ENCODE measurements at places on chromosomes 6 and 20. TPM values are rescaled to one million over a fixed set of nuclear protein-coding genes. Genes with fewer than 3 reads are reported as not detected.

Gene BCAS4
- 19.8 TPM for total RNA-seq

Gene TGM2
- total RNA-seq, result 265 TPM

Gene DYNLT2
- total RNA-seq, result 0.63 TPM

DNA sequence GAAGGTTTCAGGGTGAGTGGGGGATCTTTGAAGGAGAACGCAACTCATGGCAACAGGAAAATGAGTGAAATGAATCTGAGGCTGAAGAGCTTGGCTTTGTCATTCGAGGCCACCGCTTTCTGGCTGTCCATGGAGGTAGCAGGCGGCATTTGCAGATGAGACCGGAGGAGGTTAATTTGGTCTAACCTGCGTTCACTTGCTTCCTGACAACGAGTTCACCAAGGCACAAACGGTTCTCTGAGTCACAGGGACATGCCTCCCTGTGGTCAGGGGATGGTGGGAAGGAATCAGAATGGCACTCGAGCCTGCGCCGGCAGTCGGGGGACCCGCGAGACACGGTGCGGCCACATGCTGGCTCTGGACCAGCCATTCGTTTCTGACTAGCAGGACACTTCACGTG, 75.0 kb downstream of the IRF4 start:
- H3K4me3 ChIP-seq, result no peak overlapping the region
- no peaks in the 10 kb centered on the region for H3K4me1 ChIP-seq
- H3K36me3 ChIP-seq, result no peaks in the 10 kb centered on the region
- H3K27ac ChIP-seq, result no peak overlapping the region

Gene CNR1
- total RNA-seq, result not detected

GRCh38 chr6:2958331-2958711, 13.0 kb downstream of the SERPINB6 start:
- peaks cover 1% of the 10 kb centered on the region for H3K36me3 ChIP-seq
- no peak overlapping the region for H3K4me3 ChIP-seq
- DNase-seq, result no peak

Gene ADAM33
- total RNA-seq, result 87.9 TPM

Gene CLVS2
- not detected for total RNA-seq

- peaks cover 4% of the 10 kb centered on the region for H3K27me3 ChIP-seq
- no peak for DNase-seq
- no peak overlapping the region for H3K4me3 ChIP-seq
- no peaks in the 10 kb centered on the region for H3K4me1 ChIP-seq
These were observed 24.1 kb upstream of the SALL4 start for GRCh38 chr20:51826372-51826771.

DNA sequence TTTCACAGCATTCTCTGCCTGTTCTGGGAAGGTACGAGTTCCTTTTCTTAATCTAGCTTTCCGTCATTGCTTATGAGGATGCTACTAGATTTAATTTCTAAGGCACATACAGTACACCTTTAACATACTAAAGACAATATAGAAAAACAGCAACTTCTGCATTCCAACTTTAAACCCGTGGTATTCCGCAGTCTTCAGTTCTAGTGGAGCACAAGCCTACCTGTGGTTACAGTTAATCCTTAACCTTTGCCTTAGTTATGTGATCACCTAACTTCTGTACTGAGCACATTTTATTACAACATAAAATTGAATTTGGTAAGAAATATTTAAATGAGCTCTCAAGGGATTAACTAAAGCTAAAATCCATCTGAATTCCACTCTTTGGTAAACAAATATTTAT, 289.5 kb downstream of the BTBD9 start:
- DNase-seq, result no peak
- H3K27me3 ChIP-seq, result no peaks in the 10 kb centered on the region
- H3K36me3 ChIP-seq, result no peaks in the 10 kb centered on the region
- no peak overlapping the region for H3K4me3 ChIP-seq
- H3K4me1 ChIP-seq, result peaks cover 89% of the 10 kb centered on the region

Gene KCNS1
- total RNA-seq, result 0.73 TPM

Gene SAMD10
- total RNA-seq, result 1.5 TPM

GRCh38 chr6:26032340-26033084, 54.7 kb upstream of the HFE start:
- DNase-seq, result no peak
- H3K27ac ChIP-seq, result peak overlapping the region; percentile 92
- H3K4me3 ChIP-seq, result peak overlapping the region; percentile 86
- H3K27me3 ChIP-seq, result peaks cover 16% of the 10 kb centered on the region
- no peaks in the 10 kb centered on the region for H3K36me3 ChIP-seq

GRCh38 chr6:47890326-47890875, 108.6 kb downstream of the OPN5 start:
- DNase-seq, result no peak
- H3K4me1 ChIP-seq, result no peaks in the 10 kb centered on the region
- no peaks in the 10 kb centered on the region for H3K36me3 ChIP-seq
- no peaks in the 10 kb centered on the region for H3K27me3 ChIP-seq
- H3K27ac ChIP-seq, result no peak overlapping the region

GRCh38 chr6:133512410-133513016, 271.4 kb downstream of the EYA4 start:
- peaks cover 3% of the 10 kb centered on the region for H3K27me3 ChIP-seq
- DNase-seq, result peak; percentile 36
- H3K4me3 ChIP-seq, result no peak overlapping the region

DNA sequence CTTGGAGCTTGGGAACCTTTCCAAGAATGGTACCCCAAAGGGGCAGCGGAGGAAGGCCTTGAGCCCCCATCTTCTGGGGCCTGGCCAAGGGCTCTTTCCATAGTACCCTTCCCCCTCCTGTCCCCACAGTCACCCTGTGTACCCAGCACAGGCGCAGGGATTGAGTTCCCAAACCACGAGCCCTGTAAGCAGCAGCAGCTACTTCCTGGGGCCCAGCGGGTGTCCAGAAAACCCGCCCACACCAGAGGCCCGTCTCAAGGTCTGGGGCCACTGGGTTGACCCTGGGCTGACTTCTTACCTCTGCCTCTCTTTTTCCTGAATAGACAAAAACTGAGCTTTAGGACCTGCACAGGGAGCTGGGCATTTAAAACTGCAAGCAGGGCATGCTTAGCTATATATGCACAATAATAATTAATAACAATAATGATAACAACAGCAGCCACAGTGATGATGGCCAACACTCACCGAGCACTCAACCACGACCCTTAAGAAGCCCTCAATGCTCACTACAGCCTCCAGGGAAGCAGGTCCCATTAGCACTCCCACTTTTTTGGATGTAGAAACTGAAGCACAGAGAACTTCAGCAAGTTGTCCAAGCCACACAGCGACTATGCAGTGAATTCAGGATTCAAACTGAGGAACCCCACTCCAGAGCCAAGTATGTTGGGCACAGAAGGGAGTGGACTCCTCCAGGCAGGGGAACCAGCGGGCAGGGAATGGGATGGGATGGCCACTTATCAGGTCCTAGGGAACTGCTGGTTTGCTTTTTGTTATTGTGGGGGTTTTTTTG, 14.5 kb downstream of the NOL4L start:
- H3K36me3 ChIP-seq, result no peaks in the 10 kb centered on the region
- DNase-seq, result no peak
- H3K27ac ChIP-seq, result no peak overlapping the region
- H3K27me3 ChIP-seq, result peaks cover 8% of the 10 kb centered on the region

GRCh38 chr20:49935746-49936152, 448 bp upstream of the RNF114 start:
- no peak for DNase-seq
- H3K4me1 ChIP-seq, result peaks cover 33% of the 10 kb centered on the region
- peaks cover 2% of the 10 kb centered on the region for H3K27me3 ChIP-seq
- H3K4me3 ChIP-seq, result peak overlapping the region; percentile 99

GRCh38 chr20:58707770-58708169, 15.2 kb downstream of the NPEPL1 start:
- H3K4me1 ChIP-seq, result no peaks in the 10 kb centered on the region
- H3K27ac ChIP-seq, result no peak overlapping the region
- no peak overlapping the region for H3K4me3 ChIP-seq
- no peaks in the 10 kb centered on the region for H3K27me3 ChIP-seq
- H3K36me3 ChIP-seq, result peaks cover 15% of the 10 kb centered on the region

GRCh38 chr6:162343198-162343935, 384.2 kb downstream of the PRKN start:
- no peak overlapping the region for H3K4me3 ChIP-seq
- no peaks in the 10 kb centered on the region for H3K36me3 ChIP-seq
- H3K27ac ChIP-seq, result no peak overlapping the region
- H3K27me3 ChIP-seq, result no peaks in the 10 kb centered on the region
- H3K4me1 ChIP-seq, result no peaks in the 10 kb centered on the region

DNA sequence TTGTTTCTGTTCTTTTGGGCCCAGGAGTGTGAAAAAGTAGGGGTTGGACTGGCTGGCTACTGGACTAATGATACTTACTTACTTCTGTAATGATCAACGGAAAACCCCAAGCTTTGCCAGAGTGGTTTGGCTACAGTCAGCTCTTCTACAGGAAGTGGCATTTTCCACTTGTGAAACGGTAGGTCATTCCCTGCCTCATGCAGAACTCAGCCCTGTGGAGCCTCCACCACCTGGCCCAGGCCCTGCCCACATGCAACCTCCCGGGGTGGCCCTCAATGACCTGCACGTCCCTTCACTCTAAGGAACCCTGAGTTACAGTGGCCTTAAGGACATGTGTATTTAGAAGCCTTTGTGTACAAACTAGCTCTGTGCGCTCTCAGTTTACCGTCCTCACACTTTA, 140.4 kb downstream of the DTNBP1 start:
- peaks cover 3% of the 10 kb centered on the region for H3K4me1 ChIP-seq
- no peak for DNase-seq
- H3K27ac ChIP-seq, result no peak overlapping the region

Gene SMIM26
- total RNA-seq, result 69.5 TPM

DNA sequence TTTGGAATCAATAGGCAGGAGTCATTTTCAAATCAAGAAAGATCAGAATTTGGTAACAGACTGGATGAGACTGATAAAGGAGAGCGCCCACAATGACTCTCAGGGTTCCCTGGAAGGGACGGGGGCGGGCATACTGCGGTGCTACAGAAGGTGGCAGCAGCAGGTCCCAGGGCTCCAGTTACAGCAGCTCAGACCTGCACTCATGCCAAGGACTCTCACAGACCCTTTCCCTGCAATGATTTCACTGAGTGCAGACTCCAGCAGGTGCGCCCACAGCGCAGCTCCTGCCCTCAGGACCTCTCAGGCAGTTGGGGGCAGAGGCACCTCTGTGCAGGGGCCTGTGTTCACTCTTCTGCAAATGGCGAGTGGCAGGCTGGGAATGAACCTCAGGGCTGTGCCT, 359.8 kb downstream of the ZFAND3 start:
- H3K36me3 ChIP-seq, result no peaks in the 10 kb centered on the region
- H3K4me1 ChIP-seq, result no peaks in the 10 kb centered on the region
- no peak overlapping the region for H3K27ac ChIP-seq
- peaks cover 3% of the 10 kb centered on the region for H3K27me3 ChIP-seq
- H3K4me3 ChIP-seq, result no peak overlapping the region

DNA sequence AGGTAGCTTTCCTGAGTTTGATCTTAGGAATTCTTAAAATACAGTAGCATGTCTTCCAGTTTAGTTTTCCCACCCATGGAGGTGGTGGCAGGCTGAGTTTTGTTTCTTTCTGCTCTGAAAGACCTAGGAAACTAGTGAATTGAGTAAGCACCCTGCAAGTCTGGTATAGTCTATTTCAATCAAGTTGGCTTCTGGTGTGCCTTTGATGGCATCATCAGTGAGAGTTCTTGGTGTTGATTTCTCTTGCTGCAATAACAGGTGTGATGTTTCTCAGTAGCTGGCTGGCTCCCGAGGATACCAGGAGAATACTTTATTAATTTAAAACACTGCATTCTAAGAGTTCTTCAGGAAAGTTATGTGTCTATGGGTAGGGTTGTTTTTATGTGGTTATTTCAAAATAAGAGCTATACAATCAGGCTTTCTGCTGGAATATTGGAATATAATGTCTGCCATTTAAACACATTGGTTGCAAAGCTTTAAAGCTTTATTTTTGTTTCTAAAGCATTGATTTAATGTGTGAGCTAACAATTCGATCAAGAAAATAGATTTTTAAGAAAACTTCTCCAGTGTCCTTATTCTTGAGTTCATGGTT, 19.0 kb downstream of the VAPB start:
- no peaks in the 10 kb centered on the region for H3K4me1 ChIP-seq
- no peak for DNase-seq
- H3K4me3 ChIP-seq, result no peak overlapping the region
- H3K27me3 ChIP-seq, result no peaks in the 10 kb centered on the region
- H3K27ac ChIP-seq, result peak overlapping the region; percentile 74

DNA sequence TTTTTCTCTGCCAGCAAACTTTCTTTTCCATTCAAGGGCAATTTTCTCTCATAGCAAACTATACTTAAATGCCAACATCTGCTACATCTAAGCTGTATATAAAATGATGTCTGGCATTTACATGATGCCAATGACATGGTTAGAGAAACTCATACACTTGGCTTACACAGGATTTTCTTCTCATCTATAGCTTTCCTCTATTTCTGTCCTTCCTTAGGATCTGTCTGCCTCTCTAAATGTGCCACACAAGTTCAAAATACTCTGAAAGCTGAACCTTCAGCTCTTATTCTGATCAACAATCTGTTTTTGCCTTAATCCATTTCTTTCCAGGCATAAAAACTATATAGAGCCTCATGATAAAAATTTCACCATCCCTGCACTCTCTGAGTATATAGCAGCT, 290.9 kb upstream of the RNF217 start:
- no peak overlapping the region for H3K4me3 ChIP-seq
- H3K27ac ChIP-seq, result no peak overlapping the region
- no peaks in the 10 kb centered on the region for H3K27me3 ChIP-seq
- H3K36me3 ChIP-seq, result peaks cover 4% of the 10 kb centered on the region
- no peak for DNase-seq

GRCh38 chr20:38769376-38770295, 21.4 kb downstream of the ACTR5 start:
- H3K36me3 ChIP-seq, result peaks cover 35% of the 10 kb centered on the region
- H3K4me3 ChIP-seq, result no peak overlapping the region
- DNase-seq, result no peak
- no peaks in the 10 kb centered on the region for H3K27me3 ChIP-seq
- no peak overlapping the region for H3K27ac ChIP-seq
- peaks cover 16% of the 10 kb centered on the region for H3K4me1 ChIP-seq

Gene PRRT1
- total RNA-seq, result 3.9 TPM

Gene SLC26A8
- not detected for total RNA-seq

DNA sequence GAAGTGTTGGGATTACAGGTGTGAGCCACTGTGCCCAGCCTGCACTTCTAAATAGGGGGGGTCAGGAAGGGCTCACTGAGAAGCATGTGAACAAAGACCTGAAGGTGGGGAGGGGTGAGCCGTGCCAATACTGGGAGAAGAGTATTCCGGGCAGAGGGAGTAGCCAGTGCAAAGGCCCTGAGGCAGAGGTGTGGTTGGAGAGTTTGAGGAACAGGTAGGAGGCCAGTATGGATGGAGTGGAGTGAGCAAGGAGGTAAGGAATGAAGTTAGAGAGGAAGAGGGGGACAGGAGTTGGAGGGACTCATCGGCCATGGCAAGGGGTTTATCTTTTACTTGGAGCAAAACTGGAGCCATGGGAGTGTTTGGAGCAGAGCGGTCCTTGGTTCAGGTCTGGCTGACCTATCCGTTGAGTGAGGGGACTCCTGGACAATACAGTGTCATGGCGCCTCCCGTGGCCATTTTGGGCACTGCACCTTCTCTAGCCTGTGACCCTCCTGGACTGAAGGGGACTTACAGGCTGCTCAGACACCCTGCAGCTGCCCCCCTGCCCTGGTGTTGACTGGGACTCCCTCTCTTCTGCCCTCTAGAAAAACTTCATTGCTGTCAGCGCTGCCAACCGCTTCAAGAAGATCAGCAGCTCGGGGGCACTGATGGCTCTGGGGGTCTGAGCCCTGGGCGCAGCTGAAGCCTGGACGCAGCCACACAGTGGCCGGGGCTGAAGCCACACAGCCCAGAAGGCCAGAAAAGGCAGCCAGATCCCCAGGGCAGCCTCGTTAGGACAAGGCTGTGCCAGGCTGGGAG, 12.1 kb downstream of the FOXS1 start:
- H3K4me1 ChIP-seq, result no peaks in the 10 kb centered on the region
- H3K27me3 ChIP-seq, result peaks cover 5% of the 10 kb centered on the region
- DNase-seq, result no peak
- H3K36me3 ChIP-seq, result no peaks in the 10 kb centered on the region
- H3K4me3 ChIP-seq, result no peak overlapping the region
- H3K27ac ChIP-seq, result no peak overlapping the region

Gene PLN
- not detected for total RNA-seq
